Effector memory CD4-positive, alpha-beta T cell (primary cell): ENCODE measurements at places on chromosomes 11 and 22.

GRCh38 chr11:116702772-116703385, 69.9 kb downstream of the BUD13 start:
- H3K4me3 ChIP-seq: no peak overlapping the region
- H3K4me1 ChIP-seq: no peaks in the 10 kb centered on the region
- no peaks in the 10 kb centered on the region for H3K36me3 ChIP-seq
- no peak overlapping the region for H3K27ac ChIP-seq
- H3K27me3 ChIP-seq: no peaks in the 10 kb centered on the region

DNA sequence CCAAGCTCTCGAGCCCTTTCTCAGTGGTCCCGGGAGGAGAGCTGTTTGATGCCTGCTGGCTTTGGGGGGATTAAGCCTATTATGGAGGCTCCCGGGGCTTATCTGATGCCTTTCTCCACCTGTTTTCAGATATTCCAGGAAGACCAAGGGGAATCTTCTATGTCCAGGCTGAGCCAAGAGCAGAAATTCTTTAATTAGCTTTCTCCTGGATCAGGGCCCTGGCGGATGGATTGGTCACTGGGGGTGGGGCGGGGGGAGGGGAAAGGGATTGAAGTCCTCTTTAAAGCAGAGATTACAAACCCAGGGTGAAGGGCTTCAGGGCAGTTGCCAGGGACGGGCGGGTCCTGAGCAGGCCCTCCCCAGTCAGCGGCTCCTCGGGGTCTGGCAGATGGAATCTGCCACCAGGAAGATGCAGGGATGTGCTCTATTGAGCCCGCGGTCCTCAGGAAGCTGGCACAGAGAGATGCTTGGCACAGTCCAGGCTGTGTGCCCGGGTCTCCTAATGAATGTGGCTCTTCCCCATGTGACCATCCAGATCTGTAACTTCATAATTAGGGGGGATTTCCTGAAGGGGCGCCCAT, 33.6 kb downstream of the MACROD1 start:
- H3K4me3 ChIP-seq: no peak overlapping the region
- no peaks in the 10 kb centered on the region for H3K27me3 ChIP-seq
- no peak for DNase-seq
- no peak overlapping the region for H3K27ac ChIP-seq
- H3K4me1 ChIP-seq: no peaks in the 10 kb centered on the region

- no peak for DNase-seq
- H3K4me3 ChIP-seq: no peak overlapping the region
- H3K27me3 ChIP-seq: no peaks in the 10 kb centered on the region
- H3K36me3 ChIP-seq: no peaks in the 10 kb centered on the region
- H3K27ac ChIP-seq: no peak overlapping the region
These were observed 183.4 kb upstream of the MTMR2 start for GRCh38 chr11:96107143-96107824.

GRCh38 chr22:35677460-35678187, 29.4 kb downstream of the APOL6 start:
- no peak overlapping the region for H3K4me3 ChIP-seq
- no peaks in the 10 kb centered on the region for H3K4me1 ChIP-seq
- no peak for DNase-seq
- H3K36me3 ChIP-seq: no peaks in the 10 kb centered on the region
- no peak overlapping the region for H3K27ac ChIP-seq
- H3K27me3 ChIP-seq: no peaks in the 10 kb centered on the region

- H3K27me3 ChIP-seq: no peaks in the 10 kb centered on the region
- no peak overlapping the region for H3K4me3 ChIP-seq
- no peak overlapping the region for H3K27ac ChIP-seq
- H3K4me1 ChIP-seq: no peaks in the 10 kb centered on the region
These were observed 256.9 kb upstream of the FAT3 start for GRCh38 chr11:91967691-91968045.

DNA sequence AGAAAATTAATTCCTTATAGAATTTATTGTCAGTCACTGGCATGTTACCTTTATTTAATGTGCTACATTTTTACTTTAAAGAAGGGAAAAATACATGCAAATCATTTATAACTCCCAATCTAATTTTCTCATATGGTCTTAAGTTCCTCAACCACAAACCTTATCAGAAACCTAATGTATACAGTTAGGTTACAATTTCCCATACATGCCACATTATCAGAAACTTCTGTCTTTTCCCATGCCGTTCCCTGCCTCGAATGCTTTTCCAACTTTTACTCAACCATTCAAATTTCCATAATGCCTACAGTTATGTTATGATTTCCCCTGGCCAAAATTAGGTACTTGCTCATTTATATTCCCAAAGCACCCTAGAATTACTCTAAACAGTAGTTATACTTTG, 13.5 kb downstream of the RSF1 start:
- H3K4me1 ChIP-seq: no peaks in the 10 kb centered on the region
- H3K27me3 ChIP-seq: no peaks in the 10 kb centered on the region
- H3K27ac ChIP-seq: no peak overlapping the region
- H3K4me3 ChIP-seq: no peak overlapping the region
- no peak for DNase-seq

- no peak overlapping the region for H3K4me3 ChIP-seq
- no peaks in the 10 kb centered on the region for H3K36me3 ChIP-seq
- H3K27me3 ChIP-seq: no peaks in the 10 kb centered on the region
- H3K4me1 ChIP-seq: peaks cover 4% of the 10 kb centered on the region
- H3K27ac ChIP-seq: no peak overlapping the region
These were observed 10.3 kb upstream of the FADD start for GRCh38 chr11:70192666-70193410.

GRCh38 chr11:68670208-68670992, 13.9 kb upstream of the GAL start:
- no peaks in the 10 kb centered on the region for H3K36me3 ChIP-seq
- no peak for DNase-seq
- H3K27me3 ChIP-seq: no peaks in the 10 kb centered on the region

- H3K27me3 ChIP-seq: no peaks in the 10 kb centered on the region
- no peak overlapping the region for H3K4me3 ChIP-seq
- H3K4me1 ChIP-seq: peaks cover 44% of the 10 kb centered on the region
- H3K27ac ChIP-seq: no peak overlapping the region
These were observed 23.7 kb upstream of the CBX7 start for GRCh38 chr22:39176143-39176713.

DNA sequence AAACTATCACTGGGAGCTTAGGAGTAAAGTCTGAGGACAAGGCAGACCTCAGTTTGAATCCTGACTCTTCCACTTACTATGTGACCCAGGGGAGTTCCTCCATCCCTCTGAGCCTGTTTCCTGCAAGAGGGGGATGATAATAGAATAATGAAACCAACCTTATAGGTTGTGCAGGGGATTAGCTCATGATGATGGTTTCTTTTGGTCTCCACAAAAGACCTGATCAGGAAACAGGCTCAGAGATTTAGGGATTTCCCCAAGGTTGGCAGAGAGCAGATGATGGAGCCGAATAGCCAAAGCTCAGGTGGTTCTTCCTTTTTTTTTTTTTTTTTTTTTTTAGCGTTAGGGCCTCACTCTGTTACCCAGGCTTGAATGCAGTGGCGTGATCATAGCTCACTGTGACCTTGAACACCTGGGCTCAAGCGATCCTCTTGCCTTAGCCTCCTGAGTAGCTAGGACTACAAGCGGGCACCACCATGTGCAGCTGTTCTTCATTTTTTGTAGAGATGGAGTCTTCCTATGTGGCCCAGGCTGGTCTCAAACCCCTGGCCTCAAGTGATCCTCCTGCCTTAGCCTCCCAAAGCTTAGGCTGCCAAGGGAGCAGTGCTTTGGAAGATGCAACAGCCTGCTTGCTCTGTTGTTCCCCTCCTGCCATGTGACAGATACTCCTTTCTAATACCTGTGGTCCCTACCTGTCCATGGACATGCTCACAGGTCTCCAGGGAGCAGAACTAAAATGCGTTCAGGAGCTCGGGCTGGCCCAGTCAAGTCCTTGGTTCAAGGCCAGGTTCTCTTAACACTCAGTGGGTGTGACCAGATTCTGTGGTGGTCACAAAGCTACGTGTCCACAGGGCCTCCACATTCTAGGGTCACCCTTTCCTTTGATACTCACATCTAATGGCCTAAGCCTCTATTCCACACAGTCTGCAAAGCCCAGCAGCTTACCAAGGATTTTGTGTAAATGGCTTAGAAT, 22.3 kb downstream of the PATZ1 start:
- peaks cover 36% of the 10 kb centered on the region for H3K36me3 ChIP-seq
- no peak for DNase-seq

DNA sequence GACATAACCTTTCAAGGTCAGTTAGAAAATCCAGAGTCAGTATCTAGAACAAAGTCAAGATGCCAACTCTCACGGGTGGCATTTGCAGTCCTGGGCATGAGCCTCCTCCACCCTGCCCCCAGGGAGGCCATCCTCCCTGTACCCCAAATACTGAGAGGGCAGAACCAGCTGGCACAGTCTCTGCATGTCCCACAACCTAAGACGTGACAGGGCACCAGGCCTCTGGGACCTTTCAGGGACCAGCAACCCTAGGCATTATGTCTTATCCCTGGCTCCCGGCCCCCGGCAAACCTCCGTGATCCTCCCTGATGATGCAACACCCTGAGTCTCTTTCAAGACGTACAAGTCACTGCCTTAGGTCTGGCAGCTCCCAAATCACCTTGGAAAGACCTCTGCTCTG, 2.0 kb downstream of the MB start:
- no peaks in the 10 kb centered on the region for H3K36me3 ChIP-seq
- no peaks in the 10 kb centered on the region for H3K27me3 ChIP-seq
- no peak overlapping the region for H3K27ac ChIP-seq
- H3K4me3 ChIP-seq: no peak overlapping the region

- H3K4me3 ChIP-seq: no peak overlapping the region
- DNase-seq: no peak
- H3K4me1 ChIP-seq: no peaks in the 10 kb centered on the region
These were observed 13.7 kb upstream of the IGSF22 start for GRCh38 chr11:18739685-18740084.

DNA sequence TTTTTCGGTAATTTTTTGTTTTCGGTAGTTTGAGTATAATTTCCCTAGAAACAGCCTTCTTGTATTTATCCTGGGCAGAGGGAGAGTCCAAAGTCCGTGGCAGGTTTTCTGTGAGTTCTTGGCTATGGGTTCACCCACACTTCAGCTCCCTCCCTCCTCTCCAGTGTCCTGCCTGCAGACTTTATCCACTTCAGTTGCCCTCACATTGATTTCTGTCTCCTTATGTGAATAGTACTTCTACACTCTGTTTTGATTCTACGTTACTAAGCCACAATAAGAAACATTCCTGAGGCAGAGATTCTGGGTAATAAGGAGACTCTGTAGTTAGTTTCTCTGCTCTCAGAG, 868.6 kb downstream of the METTL15 start:
- H3K27me3 ChIP-seq: no peaks in the 10 kb centered on the region
- H3K36me3 ChIP-seq: no peaks in the 10 kb centered on the region
- H3K4me1 ChIP-seq: no peaks in the 10 kb centered on the region

DNA sequence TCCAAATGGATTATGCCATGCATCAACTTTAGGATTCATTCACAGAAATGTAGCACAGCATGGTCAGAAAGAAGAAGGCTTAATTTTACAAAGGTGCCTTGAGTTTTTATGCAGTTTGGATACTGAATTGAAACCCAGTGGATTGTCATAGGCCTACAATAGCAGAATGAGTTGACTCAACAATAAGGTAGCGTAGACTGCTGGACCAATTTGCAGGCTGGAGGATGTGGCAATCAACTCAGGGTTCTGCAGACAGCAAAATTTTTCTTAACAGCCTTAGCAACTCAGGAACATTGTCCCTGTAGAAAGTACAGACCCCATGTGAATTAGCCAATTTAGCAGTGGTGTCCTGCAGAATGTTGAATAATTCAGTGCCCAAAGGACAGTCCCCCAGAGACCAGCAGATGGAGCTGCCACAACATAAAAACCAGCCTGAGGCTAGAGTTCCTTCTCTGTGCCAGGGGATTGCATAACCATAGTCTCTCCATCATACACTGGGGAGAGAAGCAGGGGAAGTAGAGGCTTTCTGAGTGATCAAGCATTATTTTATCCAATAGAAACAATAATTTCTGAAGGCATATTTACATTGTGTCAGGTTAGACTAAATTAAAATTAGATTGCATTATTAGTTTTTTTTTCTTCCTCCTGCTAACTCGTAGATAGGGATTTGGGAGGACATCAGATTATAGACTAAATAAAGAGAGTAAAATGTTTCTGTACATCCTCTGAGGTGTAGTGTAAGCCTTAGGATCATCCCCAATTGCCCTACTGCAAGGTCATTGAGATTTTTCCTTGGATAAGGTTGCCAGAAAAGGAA, 20.3 kb upstream of the MRPL17 start:
- H3K27me3 ChIP-seq: no peaks in the 10 kb centered on the region
- H3K27ac ChIP-seq: no peak overlapping the region
- no peaks in the 10 kb centered on the region for H3K4me1 ChIP-seq
- no peak overlapping the region for H3K4me3 ChIP-seq
- H3K36me3 ChIP-seq: peaks cover 7% of the 10 kb centered on the region

- H3K4me3 ChIP-seq: no peak overlapping the region
- no peak for DNase-seq
- H3K36me3 ChIP-seq: no peaks in the 10 kb centered on the region
- peaks cover 4% of the 10 kb centered on the region for H3K4me1 ChIP-seq
- no peak overlapping the region for H3K27ac ChIP-seq
These were observed 94.5 kb downstream of the CASP12 start for GRCh38 chr11:104803776-104804175.

DNA sequence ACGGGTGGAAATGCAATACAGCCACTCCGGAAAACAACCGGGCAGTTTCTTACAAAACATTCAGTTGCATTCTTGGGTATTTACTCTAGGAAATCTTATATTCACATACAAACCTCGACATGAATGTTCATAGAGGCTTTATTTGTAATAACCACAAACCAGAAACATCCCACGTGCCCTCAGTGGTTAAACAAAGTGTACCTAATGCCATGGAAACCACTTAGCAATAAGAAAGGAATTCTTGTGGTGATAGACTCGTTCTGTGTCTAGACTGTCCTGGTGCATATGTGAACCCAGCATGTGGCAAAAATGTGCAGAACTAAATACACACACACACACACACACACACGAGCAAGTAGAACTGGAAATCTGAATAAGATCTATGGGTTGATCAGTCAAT, 1073.3 kb downstream of the TBC1D22A start:
- no peaks in the 10 kb centered on the region for H3K4me1 ChIP-seq
- DNase-seq: no peak
- no peak overlapping the region for H3K4me3 ChIP-seq
- H3K27ac ChIP-seq: no peak overlapping the region
- H3K27me3 ChIP-seq: no peaks in the 10 kb centered on the region
- H3K36me3 ChIP-seq: no peaks in the 10 kb centered on the region

DNA sequence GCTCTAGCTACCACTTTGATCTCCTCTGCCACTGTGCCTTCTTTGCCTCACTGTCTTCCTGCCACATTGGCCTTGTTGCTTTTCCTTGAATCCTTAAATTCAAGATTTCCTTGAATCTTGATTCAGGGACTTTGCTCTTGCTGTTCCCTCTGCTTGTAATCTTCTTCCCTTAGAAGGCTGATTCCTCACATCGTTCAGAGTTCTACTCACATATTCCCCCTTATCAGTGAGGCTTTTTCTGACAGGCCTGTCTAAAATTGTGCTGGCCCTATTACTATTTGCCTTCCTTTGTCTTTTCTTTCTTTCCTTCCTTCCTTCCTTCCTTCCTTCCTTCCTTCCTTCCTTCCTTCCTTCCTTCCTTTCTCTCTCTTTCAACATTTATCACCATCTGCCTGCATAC, 206.9 kb upstream of the CCDC90B start:
- no peak overlapping the region for H3K27ac ChIP-seq
- H3K36me3 ChIP-seq: no peaks in the 10 kb centered on the region
- no peaks in the 10 kb centered on the region for H3K27me3 ChIP-seq
- no peak for DNase-seq
- H3K4me3 ChIP-seq: no peak overlapping the region

- no peak for DNase-seq
- no peaks in the 10 kb centered on the region for H3K36me3 ChIP-seq
- no peaks in the 10 kb centered on the region for H3K27me3 ChIP-seq
- H3K4me1 ChIP-seq: no peaks in the 10 kb centered on the region
- no peak overlapping the region for H3K4me3 ChIP-seq
These were observed 397.3 kb downstream of the SHANK2 start for GRCh38 chr11:70854901-70855556.
